ENCODE measurements at places on chromosomes 12 and 14.

DNA sequence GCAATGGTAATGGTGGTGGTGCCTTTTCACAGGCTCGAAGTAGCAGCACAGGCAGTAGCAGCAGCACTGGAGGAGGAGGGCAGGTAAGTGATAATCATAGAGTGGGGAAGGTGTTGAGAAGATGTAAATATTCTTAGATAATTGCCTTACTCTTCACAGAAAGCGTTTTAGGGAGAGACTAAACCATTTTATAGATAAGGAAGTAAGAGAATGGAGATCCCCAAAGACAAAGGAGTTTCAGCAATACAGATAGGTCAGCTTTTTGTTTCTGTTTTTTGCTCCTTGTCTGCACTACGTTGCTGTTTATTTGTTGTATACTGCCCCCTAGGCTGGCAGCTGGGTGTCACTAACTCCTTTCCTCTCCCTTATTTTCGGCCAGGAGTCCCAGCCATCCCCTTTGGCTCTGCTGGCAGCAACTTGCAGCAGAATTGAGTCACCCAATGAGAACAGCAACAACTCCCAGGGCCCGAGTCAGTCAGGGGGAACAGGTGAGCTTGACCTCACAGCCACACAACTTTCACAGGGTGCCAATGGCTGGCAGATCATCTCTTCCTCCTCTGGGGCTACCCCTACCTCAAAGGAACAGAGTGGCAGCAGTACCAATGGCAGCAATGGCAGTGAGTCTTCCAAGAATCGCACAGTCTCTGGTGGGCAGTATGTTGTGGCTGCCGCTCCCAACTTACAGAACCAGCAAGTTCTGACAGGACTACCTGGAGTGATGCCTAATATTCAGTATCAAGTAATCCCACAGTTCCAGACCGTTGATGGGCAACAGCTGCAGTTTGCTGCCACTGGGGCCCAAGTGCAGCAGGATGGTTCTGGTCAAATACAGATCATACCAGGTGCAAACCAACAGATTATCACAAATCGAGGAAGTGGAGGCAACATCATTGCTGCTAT, 2.0 kb downstream of the SP1 start:
- ATAC-seq: no peak

- peak; percentile 67 for ATAC-seq
Observed at GRCh38 chr14:89013098-89013504, 188.7 kb downstream of the TTC8 start.

GRCh38 chr12:94182986-94183707, 34.8 kb downstream of the PLXNC1 start:
- ATAC-seq: no peak

- no peak for ATAC-seq
Observed at GRCh38 chr12:109740694-109741245, 27.1 kb downstream of the FAM222A start.

DNA sequence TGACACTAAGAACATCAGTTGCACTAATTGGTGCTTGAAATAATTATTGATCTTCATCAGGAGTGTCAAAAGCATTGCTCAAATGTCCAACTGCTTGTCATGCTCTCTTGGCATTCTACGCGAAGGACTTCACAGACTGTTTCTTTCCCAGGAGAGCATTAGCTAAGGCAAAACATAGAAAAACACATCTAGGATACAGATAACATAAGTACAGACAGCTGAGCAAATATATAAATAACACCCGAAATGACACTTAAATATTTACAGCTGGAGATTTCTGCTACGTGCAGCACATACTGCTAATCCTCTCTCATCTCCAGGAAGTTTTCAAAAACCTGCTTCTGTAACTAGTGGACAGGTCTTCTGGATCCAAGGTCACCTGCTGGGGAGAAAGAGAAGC, 120.0 kb upstream of the PRMT8 start:
- no peak for ATAC-seq

DNA sequence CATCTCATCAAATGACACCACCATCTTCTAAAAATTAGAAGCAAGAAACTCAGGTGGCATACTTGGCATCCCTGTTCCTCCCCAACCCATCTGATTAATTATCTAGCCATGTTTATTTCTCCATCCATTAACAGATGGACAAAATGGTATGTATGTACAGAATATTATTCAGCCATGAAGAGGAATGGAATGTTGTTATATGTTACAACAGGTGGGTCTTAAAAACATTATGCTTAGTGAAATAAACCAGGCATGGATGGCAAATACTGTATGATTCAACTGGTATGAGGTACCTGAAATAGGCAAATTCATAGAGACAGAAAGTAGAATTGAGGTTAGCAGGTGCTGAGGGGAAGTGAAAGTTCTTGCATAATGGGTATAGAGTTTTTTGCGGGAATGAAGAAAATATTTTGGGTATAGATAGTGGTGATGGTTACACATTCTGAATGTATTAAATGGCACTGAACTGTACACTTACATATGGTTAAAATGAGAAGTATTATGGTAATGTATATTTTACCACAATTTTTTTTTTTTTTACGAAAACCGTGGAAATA, 17.5 kb downstream of the YY1 start:
- ATAC-seq: no peak

- ATAC-seq: no peak
Observed at GRCh38 chr14:94660306-94660946, 48.2 kb downstream of the SERPINA3 start.

GRCh38 chr14:24068711-24069410, 2.5 kb upstream of the CPNE6 start:
- ATAC-seq: no peak
